ENCODE measurements at places on chromosomes 3 and 15.

- DNase-seq: no peak
Observed at GRCh38 chr3:80263260-80263659, 495.5 kb upstream of the ROBO1 start.

- DNase-seq: no peak
Observed at GRCh38 chr3:169980055-169980454, 13.4 kb downstream of the SEC62 start.

DNA sequence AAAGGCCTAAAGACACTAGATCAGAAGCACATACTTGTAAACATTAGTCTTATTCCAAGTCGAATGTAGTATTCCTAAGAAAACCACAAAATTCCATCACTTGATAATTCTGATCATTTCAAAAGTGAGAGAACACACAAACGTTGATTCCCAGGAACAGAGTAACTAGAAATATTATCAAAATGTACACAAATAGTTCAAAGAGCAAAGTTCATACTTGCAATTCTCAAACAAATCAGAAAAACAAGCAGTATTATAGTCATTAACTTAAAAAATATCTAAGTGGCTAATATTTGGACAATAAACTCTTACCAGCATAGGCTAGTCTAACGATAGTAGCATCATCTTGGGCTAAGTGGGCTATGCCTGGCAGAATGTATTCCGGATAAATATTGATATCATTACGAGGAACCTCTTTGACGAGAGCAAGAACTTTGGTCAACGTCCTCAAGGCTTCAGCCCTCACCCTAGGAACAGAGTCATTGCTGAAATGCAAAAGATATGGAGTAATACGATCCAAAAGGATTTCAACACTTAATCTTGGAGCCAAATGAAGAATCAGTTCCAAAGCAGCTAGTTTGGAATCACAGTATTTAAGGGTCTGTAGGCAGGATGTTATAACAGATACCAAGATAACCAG, 13.3 kb downstream of the PIK3R4 start:
- DNase-seq: no peak

DNA sequence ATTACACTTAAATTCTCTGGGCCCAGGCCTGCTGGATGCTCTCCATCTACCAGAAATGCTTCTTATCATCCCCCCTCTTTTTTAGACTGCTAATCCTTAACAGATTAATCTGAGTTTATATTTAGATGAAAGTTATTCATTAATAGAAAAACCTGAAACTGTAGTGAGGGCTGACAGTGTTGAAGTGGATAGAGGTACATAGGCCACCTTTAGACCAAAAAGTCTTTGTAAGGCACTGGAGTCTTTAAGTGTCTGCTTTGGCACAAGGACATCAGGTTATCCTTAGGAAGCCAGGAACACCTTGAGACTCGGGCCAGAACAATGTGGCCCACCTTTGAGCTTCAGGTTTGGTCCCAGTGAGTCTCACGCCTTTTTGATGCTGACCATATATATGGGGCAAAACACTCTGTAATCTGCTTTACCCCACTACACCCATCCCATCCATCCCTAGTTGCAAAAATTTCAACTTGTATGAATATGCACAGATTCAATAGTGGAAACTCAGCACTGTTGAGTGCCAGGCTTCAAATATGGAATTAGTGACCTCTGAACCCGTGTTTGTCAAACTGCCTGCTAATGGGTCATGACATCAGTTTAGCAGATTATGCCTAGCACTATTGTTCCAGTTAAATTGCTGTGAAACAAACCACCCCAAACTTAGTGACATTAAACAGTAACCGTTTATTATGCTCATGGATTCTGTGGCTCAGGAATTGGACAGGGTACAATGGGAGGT, 44.0 kb downstream of the PDE8A start:
- no peak for DNase-seq

DNA sequence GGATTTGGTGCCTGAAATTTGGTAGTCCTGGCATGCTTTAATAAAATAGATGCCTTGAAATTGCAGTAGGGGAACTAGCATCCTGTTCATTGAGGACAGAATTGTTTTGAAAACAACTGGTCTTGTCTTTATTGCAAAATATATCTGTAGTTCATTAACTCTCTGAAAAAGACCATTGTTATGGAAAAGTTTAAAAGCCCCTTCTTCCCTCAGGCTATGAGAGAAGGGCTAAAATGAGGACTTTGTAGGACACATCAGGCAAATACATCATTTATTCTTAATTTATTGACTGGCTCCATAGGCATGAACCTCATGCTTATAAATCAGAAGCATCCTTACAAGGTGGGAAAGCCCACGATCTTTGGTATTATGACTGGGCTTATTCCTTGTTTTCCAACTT, 221.0 kb upstream of the CBLB start:
- DNase-seq: no peak

GRCh38 chr3:127304121-127304744, 16.4 kb upstream of the PRR20G start:
- DNase-seq: no peak

DNA sequence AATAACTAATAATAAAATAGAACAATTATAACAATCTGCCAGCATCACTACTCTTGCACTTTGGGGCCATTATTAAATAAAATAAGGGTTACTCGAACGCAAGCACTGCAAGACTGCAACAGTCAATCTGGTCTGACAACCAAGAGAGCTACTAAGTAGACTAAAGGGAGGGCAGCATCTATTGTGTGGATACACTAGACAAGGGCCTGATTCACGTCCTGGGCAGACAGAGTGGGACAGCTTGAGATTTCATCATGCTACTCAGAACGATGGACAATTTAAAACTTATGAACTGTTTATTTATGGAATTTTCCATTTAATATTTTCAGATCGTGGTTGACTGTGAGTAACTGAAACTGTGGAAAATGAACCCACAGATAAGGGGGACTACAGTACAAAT, 39.5 kb downstream of the TNIK start:
- DNase-seq: no peak

DNA sequence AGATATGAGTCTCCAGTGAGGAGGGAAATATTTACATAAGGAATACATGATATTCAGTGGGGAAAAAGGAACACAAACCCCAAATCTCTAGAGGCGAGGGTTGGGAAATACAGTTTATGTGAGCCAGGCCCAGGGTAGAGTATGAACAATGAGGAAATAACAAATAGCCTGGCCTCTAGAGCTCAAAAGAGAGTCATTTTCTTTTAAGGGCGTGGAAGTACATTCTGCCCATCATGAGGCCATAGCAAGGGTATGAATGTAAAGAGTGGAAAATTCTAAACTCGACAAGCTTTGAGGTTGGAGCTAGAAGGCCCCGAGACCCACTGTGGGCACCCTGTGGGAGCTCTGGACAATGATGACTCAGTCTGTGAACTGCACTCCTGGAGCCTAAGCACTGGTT, 27.8 kb upstream of the IGF2BP2 start:
- DNase-seq: no peak

DNA sequence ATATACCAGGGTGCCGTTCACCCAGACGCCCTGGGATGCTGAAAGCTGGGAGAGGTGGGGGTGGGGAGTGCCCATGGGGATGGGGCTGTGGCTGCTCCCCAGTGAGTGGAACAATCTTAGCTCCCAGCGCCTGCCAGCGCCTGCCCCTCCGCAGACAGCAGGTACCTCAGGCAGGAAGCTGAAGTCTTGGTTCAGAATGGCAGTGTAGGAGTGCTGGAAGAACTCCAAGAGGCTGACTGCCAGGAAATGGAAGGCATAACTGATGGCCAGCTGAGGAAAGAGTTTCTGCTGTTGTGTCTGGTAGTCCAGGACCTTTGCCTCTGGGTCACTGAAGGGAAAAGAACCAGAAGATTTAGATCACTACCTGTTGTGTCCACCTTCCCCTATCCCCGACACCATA, 8.4 kb downstream of the ACOX2 start:
- DNase-seq: no peak

All from activated CD4-positive, alpha-beta T cell treated with anti-CD3 and anti-CD28 coated beads, Interleukin-2, Interleukin-6, amounts not matched to agents 100 ng/mL and 50 ng/mL, durations not matched to agents 16 hours and 8 hours (primary cell).